PC-9 (cell line): ENCODE measurements at places on chromosomes 6 and 20. TPM values are rescaled to one million over a fixed set of nuclear protein-coding genes. Genes with fewer than 3 reads are reported as not detected.

DNA sequence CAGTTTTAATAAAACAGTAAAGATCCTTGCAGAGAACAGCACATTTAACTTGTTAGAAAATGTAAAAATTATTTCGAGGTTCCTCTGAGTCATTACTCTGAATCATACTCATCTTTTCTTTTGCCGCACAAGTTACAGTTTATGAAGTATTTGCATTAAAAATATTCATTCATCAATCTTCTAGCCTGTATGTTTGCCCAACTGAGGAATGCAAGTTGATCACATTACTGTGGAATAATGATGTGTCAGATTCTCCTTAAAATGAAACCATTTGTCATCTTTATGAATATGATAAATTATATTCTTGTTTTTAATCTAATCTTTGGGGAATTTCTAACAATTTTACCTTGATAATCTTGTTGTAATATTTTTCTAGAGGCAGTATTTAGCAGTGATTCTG, 340.4 kb upstream of the OPRM1 start:
- no peak overlapping the region for H3K4me3 ChIP-seq
- no peak overlapping the region for H3K27ac ChIP-seq
- H3K36me3 ChIP-seq: no peaks in the 10 kb centered on the region
- no peaks in the 10 kb centered on the region for H3K27me3 ChIP-seq
- no peaks in the 10 kb centered on the region for H3K4me1 ChIP-seq
- no peak for DNase-seq

DNA sequence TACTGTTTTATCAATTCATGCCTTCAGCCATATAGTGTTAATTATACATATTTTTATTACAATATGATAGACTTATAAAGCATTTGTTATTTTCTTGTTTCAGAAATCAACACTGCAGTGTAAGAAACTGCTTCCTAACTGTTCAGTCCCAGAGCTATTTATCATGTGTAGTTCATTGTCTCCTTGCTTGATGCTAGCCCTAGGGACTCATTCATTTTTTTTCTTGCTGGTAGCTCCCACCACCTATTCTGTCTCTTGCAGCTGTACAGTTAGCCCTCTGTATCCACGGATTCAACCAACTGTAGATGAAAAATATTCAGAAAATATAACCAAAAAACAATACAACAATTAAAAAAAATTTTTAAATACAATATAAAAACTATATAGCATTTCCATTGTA, 121.3 kb downstream of the STXBP5 start:
- H3K27me3 ChIP-seq: no peaks in the 10 kb centered on the region
- H3K4me1 ChIP-seq: no peaks in the 10 kb centered on the region
- no peaks in the 10 kb centered on the region for H3K36me3 ChIP-seq
- DNase-seq: no peak

DNA sequence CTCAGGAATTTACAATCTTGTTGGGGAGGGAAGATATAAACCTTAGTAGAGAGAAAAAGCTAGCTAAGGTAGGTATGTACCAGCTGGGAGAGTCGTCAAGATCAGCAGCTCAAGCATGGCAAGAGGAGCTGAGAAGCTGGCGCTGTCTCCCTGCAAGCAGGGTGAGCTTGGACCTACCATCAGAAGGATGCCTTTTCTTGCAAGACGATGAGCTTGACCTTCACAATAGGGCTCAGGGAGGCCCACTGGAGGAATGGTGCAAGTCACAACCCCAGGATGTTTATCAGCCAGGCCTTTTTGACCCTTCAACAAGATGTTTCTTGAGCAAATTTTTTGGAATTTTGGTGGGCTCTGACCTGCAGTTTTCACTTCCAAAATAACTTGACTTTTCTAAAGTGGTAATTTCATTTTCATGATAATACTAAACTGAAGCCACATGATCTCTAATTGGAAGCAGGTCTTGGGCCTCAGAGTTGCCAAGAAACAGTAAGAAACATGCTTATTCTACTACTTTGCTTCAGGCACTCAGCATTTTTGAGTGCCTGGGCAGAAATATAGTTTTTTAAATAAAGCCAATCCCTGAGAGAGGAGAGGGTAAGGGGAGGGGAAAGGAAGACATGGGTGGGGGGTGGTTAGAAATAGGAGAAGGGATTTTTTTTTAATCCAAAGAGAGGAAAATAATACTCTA, 258.1 kb downstream of the CLIC5 start:
- no peak overlapping the region for H3K27ac ChIP-seq
- H3K27me3 ChIP-seq: no peaks in the 10 kb centered on the region
- DNase-seq: no peak
- H3K4me3 ChIP-seq: no peak overlapping the region

The TDP2 gene
- total RNA-seq: 83.0 and 95.8 TPM in 2 replicates

DNA sequence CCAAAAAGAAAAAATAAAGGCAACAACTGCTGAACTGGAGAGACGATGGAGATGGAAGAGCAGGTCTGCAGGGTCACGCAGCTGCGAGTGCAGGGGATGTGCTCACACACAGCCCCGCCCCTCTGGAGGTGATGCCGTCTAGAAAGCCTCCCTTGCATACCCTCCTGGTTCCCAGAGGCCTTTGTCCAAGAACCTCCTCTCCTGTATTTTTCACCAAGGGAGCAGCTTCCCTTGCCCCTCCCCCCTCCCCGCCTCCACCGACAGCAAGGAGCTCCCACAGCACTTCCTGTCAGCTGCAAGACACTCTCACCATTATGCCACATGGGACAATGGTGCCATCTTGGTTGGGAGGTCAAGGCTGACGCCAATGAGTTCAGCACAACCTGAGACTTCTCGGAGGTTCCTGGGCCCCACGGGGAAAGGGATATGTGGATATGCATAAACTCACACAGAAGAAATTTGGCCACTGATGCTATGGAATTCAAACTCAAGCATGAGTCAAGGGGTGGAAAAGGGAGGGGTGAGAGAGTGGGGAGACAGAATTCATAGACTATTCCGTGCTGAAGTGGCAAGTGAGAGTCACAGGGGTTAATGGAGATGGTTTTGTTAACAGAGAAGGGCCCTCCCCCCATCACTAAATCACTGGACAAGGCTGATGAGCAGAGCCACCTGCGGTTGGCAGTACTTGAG, 132.9 kb downstream of the SCML4 start:
- H3K36me3 ChIP-seq: no peaks in the 10 kb centered on the region
- no peak overlapping the region for H3K27ac ChIP-seq
- H3K4me1 ChIP-seq: no peaks in the 10 kb centered on the region
- DNase-seq: no peak

The HLA-DPA1 gene
- total RNA-seq: not detected in 2 replicates

DNA sequence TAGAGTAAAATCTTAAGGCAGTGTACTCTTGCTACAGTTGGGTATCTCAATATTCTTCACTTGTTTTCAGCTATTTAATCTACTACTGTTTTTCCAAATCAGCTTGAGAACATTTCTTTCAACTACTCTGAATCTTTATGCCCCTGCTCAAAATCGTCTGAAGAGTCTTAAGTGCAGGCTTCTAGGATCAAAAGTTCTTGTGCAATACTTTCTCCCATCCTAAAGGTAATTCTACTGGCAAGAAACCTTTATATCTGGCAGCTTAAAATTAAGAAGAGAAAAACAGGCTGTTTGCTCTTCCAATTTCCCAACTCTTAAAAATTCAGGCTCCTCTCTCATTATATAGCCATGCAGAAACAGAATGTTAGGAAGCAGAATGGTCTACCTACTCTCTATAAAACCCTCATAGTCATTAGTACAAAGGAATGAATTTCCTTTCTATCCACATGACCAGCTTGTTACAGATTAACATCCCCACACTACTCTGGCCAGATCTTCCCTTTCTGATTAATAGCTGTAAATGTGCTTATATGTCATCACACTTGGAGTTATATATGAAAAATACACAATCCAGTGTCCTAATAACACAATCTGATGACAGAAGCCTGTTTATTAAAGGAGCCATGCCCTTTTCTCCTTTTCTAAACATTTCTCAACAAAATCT, 122.2 kb upstream of the FAM184A start:
- H3K36me3 ChIP-seq: no peaks in the 10 kb centered on the region
- DNase-seq: no peak
- no peak overlapping the region for H3K4me3 ChIP-seq
- H3K4me1 ChIP-seq: no peaks in the 10 kb centered on the region
- H3K27me3 ChIP-seq: no peaks in the 10 kb centered on the region

GRCh38 chr6:111997078-111997852, 56.6 kb upstream of the CCN6 start:
- H3K4me3 ChIP-seq: no peak overlapping the region
- no peaks in the 10 kb centered on the region for H3K36me3 ChIP-seq
- peak; percentile 82 for DNase-seq
- peaks cover 22% of the 10 kb centered on the region for H3K4me1 ChIP-seq
- H3K27me3 ChIP-seq: no peaks in the 10 kb centered on the region

DNA sequence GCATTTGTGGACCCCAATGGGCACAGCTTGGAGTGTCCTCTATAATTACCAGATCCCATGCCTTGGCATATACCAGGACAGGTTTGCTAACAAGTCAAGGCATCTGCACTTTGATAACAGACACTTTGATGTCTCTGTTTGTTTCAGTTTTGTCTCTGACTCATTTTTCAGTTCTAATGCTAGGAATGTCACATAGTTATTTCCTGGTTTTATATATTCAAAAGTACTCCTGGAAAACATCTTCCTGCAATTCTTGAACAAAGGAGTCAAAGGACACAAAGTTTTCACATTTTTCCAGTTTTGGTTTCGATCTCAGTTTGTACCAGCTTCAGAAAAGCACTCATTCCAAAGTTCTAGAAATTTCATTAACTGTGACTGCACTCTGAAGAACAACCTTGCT, 188.1 kb downstream of the FOXC1 start:
- H3K27ac ChIP-seq: peak overlapping the region; percentile 35; the same call in 1 of the 2 replicates
- H3K36me3 ChIP-seq: no peaks in the 10 kb centered on the region
- H3K4me1 ChIP-seq: peaks cover 11% of the 10 kb centered on the region
- DNase-seq: no peak
- no peaks in the 10 kb centered on the region for H3K27me3 ChIP-seq
- no peak overlapping the region for H3K4me3 ChIP-seq

The ZNF133 gene
- total RNA-seq: 16.3 and 22.8 TPM in 2 replicates

The PHACTR3 gene
- total RNA-seq: 0.41 and 0.50 TPM in 2 replicates

DNA sequence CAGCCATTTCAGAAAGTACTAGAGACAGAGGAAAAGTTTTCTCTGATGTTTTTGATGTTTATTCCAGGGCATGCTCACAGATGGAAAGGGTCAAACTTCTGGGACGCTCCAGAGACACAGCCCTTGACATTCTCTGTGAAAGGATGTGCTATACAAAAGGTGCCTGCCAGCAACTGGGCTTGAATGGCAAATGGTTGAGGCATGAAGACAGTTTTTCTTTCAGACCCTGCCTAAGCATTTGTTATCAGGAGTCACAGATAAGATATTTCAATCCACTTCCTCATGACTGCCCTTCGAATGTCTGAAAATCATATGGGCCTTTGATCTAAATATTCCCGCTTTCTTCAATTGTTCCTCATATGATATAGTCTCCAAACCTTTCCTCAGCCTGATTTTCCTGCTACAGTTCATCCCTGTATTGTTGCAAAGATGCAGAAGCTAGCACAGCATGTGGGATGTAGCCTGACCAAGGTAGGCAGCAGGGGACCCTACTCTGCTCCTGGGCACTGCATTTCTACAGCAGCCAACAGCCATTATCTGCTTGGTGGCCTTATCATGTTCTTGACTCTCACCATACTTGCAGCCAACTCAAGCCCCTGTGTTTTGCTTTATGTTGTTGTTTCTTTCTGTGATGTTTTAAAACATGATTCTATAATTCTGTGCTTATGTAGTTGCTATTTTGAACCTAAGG, 14.6 kb upstream of the TXLNB start:
- H3K4me1 ChIP-seq: 0 out of 2 replicates have a peak, but pooled peaks cover 6% of the 10 kb centered on the region
- H3K4me3 ChIP-seq: no peak overlapping the region

DNA sequence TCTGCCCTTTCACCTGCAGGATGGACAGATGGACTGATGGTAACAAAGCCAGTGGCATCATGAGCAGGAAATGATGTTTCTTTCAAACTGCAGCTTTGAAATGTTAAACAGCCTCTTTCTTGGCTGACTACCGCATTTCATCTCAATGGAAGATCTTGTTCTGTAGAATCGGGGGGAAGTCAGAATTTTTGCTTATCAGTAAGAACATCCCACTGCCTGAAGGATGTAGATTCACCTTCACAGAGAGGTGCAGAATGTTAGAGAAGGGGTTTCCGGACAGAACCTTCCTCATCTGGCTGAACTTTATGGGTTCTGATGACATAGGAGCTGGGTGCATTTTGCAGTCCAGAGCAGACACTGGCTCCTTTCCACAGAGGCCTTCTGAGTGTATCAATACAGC, 32.7 kb downstream of the GGTLC1 start:
- H3K4me1 ChIP-seq: no peaks in the 10 kb centered on the region
- H3K27me3 ChIP-seq: no peaks in the 10 kb centered on the region
- H3K4me3 ChIP-seq: no peak overlapping the region
- no peak for DNase-seq
- no peaks in the 10 kb centered on the region for H3K36me3 ChIP-seq

DNA sequence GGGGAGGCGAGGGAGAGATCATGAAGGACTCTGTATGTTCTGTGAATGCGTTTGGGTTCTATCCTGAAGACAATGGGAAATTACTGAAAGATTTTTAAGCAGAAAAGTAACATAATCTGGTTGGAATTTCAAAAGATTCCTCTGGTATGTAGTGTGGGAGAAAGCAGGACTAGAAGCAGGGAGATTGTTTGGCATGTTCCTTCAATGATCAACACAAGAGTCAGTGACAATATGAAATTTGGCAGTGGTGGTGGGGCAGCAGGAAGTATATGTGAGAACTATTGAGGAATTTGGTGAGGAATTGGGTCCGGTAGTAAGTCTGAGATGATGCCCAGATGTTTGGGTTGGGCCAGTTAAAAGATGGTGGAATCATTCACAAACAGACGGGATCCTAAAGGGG, 348.7 kb downstream of the CD83 start:
- no peak overlapping the region for H3K27ac ChIP-seq
- H3K27me3 ChIP-seq: no peaks in the 10 kb centered on the region
- no peaks in the 10 kb centered on the region for H3K4me1 ChIP-seq
- DNase-seq: no peak
- H3K4me3 ChIP-seq: no peak overlapping the region

GRCh38 chr6:158900663-158901312, 81.6 kb upstream of the EZR start:
- DNase-seq: no peak
- H3K27me3 ChIP-seq: no peaks in the 10 kb centered on the region

- no peak overlapping the region for H3K27ac ChIP-seq
- DNase-seq: no peak
- no peaks in the 10 kb centered on the region for H3K4me1 ChIP-seq
- no peak overlapping the region for H3K4me3 ChIP-seq
- no peaks in the 10 kb centered on the region for H3K36me3 ChIP-seq
- 0 out of 2 replicates have a peak, but pooled peaks cover 7% of the 10 kb centered on the region for H3K27me3 ChIP-seq
Measured at GRCh38 chr6:35569011-35569461, 56.3 kb upstream of the TULP1 start.
